ENCODE measurements at places on chromosomes 12 and 14. TPM values are rescaled to one million over a fixed set of nuclear protein-coding genes. Genes with fewer than 3 reads are reported as not detected.
A peak's percentile ranks its signal among the peaks of the same experiment; 100 is the strongest.

GRCh38 chr14:33406766-33407165 is 468.1 kb downstream of the NPAS3 start:
- DNase-seq = no peak

GRCh38 chr14:54834727-54835126 is 67.9 kb downstream of the GCH1 start:
- no peak for DNase-seq

GRCh38 chr14:76163668-76164363 is 12.1 kb downstream of the GPATCH2L start:
- DNase-seq = no peak

DNA sequence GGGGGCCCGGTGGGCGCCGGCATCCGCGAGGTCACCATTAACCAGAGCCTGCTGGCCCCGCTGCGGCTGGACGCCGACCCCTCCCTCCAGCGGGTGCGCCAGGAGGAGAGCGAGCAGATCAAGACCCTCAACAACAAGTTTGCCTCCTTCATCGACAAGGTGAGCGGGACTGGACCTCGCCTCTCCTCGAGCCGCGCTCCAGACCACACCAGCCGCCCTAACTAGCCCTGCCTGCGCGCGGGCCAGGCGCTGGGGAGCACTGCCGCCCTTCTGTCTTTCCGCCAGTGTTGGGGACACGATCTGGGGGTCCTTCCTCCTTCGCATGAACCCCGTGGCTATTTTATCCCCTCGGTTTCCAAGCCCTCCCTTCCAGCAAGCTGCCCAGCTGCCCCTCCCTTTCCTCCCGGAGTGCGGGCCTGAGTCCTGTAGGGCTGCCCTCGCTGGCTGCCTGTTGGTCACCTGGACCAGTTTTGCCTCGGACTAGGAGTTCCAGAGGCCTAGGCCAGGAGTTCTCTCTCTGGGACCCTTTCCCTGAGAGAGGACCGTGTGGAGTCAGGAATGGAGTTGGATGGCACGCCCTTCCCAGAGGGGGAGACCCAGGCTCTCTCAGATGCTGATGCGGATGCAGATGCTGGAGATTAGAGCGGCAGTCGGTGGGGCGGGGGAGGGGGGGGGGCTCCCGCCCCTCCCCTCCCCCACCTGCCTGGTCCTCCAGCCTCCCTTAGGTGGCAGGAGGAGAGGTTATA is 592 bp downstream of the KRT7 start:
- DNase-seq = peak; percentile 20

DNA sequence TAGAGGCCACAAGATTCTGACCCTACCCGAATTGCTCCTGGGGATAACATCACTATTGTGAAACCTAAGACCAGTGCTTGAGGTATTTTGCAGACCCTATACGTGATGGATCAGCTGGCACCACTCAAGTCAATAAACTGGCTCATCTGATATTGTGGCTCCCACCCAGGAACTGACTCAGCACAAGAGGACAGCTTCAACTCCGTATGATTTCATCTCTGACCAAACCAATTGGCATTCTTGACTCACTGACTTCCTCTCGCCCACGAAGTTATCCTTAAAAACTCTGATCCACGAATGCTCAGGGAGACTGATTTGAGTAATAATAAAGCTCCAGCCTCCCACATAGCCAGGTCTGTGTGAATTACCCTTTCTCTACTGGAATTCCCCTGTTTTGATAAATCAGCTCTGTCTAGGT is 1036.1 kb upstream of the TMEM132C start:
- DNase-seq = no peak

DNA sequence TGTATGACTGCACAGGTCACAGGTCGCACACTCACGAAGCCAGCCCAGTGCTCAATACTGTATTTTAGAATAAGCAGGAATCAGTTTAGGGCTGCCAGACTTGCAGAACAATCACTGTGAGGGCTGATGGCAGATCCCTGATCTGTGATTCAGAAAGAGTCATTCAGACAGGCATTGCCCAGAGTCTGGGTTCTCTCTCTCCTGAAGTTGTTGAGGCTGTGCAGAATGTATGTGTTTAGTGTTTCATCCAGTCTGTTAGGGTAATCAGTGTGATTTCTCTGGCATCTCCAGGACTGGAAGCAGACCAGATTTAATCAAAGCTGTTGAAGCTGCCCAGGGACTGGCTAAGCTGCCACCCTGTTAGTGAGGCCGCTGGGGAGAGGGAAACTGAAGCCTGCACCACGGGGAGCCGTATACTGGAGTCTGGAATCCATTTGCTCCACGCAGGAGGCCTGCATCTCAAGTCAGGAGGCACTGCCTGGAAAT is 69.3 kb downstream of the ETV6 start:
- no peak for DNase-seq

DNA sequence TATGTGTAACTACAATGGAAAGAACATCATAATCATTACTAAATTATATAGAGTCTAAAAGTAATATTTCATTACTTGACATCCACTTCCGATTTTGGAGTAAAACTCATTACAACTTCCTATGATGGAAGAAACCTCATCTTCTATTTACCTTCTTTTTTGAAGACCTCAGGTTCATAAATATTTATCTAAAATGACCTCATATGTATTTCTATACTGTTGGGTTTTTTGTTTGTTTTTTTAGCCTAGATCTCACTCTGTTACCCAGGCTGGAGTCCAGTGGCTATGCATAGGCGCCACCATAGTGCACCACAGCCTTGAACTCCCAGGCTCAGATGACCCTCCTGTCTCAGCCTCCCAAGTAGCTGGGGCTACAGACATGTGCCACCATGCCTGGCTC is 39.9 kb upstream of the BMAL2 start:
- DNase-seq = no peak

GRCh38 chr14:37585971-37586796 is 8.9 kb downstream of the FOXA1 start:
- no peak for DNase-seq

Gene CCNB1IP1
- 49.7 TPM for total RNA-seq

All from omental fat pad (tissue), 4 donors.